ENCODE measurements at places on chromosomes 11 and 22. TPM values are rescaled to one million over a fixed set of nuclear protein-coding genes. Genes with fewer than 3 reads are reported as not detected.

The LRRC10B gene
- total RNA-seq = not detected

The OR52N4 gene
- not detected for total RNA-seq

The MS4A15 gene
- total RNA-seq = not detected

The MPPED2 gene
- total RNA-seq = not detected

The STK33 gene
- 5.3 TPM for total RNA-seq

The SMIM35 gene
- not detected for total RNA-seq

The DDI1 gene
- not detected for total RNA-seq

The APOBEC3B gene
- 29.6 TPM for total RNA-seq

The RIMBP3C gene
- total RNA-seq = not detected

The DCHS1 gene
- total RNA-seq = 12.8 TPM

The OR10A4 gene
- total RNA-seq = not detected

The CYTH4 gene
- total RNA-seq = 0.53 TPM

The P2RX6 gene
- total RNA-seq = not detected

The PDGFB gene
- total RNA-seq = 5.1 TPM

The MMP3 gene
- 0.29 TPM for total RNA-seq

The GALNT18 gene
- 1.1 TPM for total RNA-seq

The SMTNL1 gene
- total RNA-seq = not detected

The IFITM5 gene
- not detected for total RNA-seq

The ARVCF gene
- 4.4 TPM for total RNA-seq

The TYR gene
- total RNA-seq = not detected

The TSGA10IP gene
- not detected for total RNA-seq

The OTOG gene
- not detected for total RNA-seq

The GRM5 gene
- not detected for total RNA-seq

The KCNA4 gene
- not detected for total RNA-seq

The PRDM11 gene
- 1.2 TPM for total RNA-seq

The ELFN2 gene
- 4.9 TPM for total RNA-seq

The OR51E2 gene
- total RNA-seq = not detected

The HMOX1 gene
- 5.8 TPM for total RNA-seq

The IL18 gene
- 22.3 TPM for total RNA-seq

The TAGLN gene
- 823 TPM for total RNA-seq

The SPCS2 gene
- 24.5 TPM for total RNA-seq

The AGBL2 gene
- total RNA-seq = 0.86 TPM

The GLB1L2 gene
- 0.29 TPM for total RNA-seq

The SCARF2 gene
- total RNA-seq = 25.9 TPM

The NAALAD2 gene
- total RNA-seq = 0.58 TPM

The JAML gene
- total RNA-seq = not detected

The GSTT2B gene
- total RNA-seq = 1.8 TPM

The BCO2 gene
- 7.1 TPM for total RNA-seq

The TMEM123 gene
- 84.0 TPM for total RNA-seq

The APOA1 gene
- total RNA-seq = not detected

The WNT11 gene
- total RNA-seq = not detected

The DDX10 gene
- total RNA-seq = 15.8 TPM

The ABTB2 gene
- 1.8 TPM for total RNA-seq

The PRODH gene
- not detected for total RNA-seq

Measured in myometrial cell (primary cell).